ENCODE measurements at places on chromosomes 1 and 21. TPM values are rescaled to one million over a fixed set of nuclear protein-coding genes. Genes with fewer than 3 reads are reported as not detected.

The CELA3A gene
- not detected for total RNA-seq

The UMODL1 gene
- not detected for total RNA-seq

The DHRS3 gene
- total RNA-seq: 65.2 TPM

The C21orf58 gene
- total RNA-seq: 6.0 TPM

The CIART gene
- total RNA-seq: 2.6 TPM

The OR10Z1 gene
- not detected for total RNA-seq

The DENND2D gene
- total RNA-seq: 0.76 TPM

The RNF186 gene
- not detected for total RNA-seq

The KANK4 gene
- not detected for total RNA-seq

The ADAMTS5 gene
- total RNA-seq: under 0.01 TPM

The ADGRL4 gene
- 246 TPM for total RNA-seq

The PLA2G5 gene
- total RNA-seq: not detected

The ACTL8 gene
- not detected for total RNA-seq

The KCNE2 gene
- not detected for total RNA-seq

The MMEL1 gene
- total RNA-seq: 0.38 TPM

The CD1D gene
- 0.10 TPM for total RNA-seq

The CCDC24 gene
- 2.5 TPM for total RNA-seq

The FCRL4 gene
- total RNA-seq: under 0.01 TPM

The HSF2BP gene
- total RNA-seq: 1.1 TPM

The GPR153 gene
- 1.4 TPM for total RNA-seq

The MEX3A gene
- 19.9 TPM for total RNA-seq

The DIRAS3 gene
- total RNA-seq: 0.98 TPM

The BRINP3 gene
- total RNA-seq: not detected

The ETNK2 gene
- total RNA-seq: 16.8 TPM

The PIK3CD gene
- 4.2 TPM for total RNA-seq

The HSPB7 gene
- not detected for total RNA-seq

The IL12RB2 gene
- total RNA-seq: not detected

The SIM2 gene
- under 0.01 TPM for total RNA-seq

The C8B gene
- not detected for total RNA-seq

The CNR2 gene
- not detected for total RNA-seq

The LRRC39 gene
- 0.29 TPM for total RNA-seq

The RGS8 gene
- not detected for total RNA-seq

The PLPPR4 gene
- 0.19 TPM for total RNA-seq

The AMPD1 gene
- total RNA-seq: not detected

All from vein endothelial cell (primary cell).